Common myeloid progenitor, CD34-positive (primary cell): ENCODE measurements at places on chromosomes 6 and 20.
A peak's percentile ranks its signal among the peaks of the same experiment; 100 is the strongest.

DNA sequence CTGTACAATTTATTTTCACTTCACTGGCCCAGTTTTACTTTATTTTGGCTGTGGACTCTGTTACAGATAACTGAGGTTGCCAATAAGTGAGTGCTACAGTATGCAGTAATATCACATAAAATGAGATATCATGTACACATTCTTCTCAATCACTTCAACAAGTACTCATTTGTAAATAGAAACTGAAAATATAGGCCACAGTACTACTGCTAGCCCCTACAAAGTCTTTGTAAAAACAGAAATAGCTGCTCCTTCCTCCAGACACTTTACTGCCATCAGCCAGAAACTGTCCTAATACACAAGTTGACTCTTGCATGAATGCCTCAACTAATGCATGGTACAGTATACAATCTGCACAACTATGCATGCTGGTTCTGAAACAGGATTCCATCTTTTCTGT is 9.2 kb downstream of the DTNBP1 start:
- H3K4me3 ChIP-seq = no peak overlapping the region
- no peak overlapping the region for H3K27ac ChIP-seq
- peaks cover 5% of the 10 kb centered on the region for H3K4me1 ChIP-seq
- no peak for DNase-seq
- peaks cover 22% of the 10 kb centered on the region for H3K36me3 ChIP-seq

DNA sequence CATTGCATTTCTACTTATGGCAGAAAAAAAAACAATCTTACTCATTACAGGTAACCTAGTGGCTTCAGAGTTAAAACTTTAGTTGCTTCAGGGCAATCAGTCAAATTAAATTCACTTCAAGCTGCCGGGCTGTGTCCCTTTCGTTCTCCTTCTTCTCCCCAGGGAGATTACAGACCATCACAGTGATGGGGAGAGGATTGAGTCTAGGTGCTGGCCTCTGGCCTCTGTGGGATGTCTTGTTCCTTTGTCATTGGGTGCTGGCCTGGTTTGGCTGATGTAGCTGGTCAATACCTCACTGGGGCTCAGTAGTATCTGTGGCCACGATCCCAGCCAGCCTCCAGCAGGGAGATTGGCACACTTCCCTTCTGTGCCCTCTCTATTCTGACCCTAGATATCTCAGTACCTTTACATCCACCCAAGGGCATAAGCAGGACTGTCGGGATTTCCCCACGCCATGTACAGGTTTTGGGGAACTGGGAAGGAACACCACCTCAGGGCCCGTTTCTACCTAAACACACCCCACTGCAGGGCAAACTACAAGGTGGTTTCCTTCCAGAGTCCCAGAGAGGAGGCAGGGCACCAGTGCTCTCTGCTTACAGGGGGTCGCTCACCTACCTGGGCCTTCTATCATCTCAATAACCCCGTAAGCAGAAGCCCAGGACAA is 15.4 kb downstream of the FYN start:
- no peak for DNase-seq
- H3K4me3 ChIP-seq = no peak overlapping the region
- no peaks in the 10 kb centered on the region for H3K27me3 ChIP-seq
- no peaks in the 10 kb centered on the region for H3K36me3 ChIP-seq
- H3K4me1 ChIP-seq = no peaks in the 10 kb centered on the region
- H3K27ac ChIP-seq = no peak overlapping the region

DNA sequence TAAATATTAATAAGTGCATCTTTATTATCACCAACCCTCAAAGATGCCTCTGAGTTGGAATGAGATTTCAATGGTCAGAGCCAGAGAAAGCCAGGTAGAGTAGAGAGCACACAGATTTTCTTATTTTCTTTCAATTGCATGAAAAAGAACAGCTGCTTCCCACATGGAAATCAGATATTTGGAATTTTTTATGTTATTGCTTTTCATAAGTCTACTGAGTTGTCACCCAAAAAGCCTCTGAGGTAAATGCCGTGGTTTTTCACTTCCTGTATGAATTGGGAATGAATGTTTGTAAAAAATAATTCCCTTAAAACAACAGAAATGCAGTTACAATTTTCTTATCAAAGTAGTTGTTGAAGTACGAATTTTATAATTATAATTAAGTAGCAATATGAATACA is 563.1 kb downstream of the RFPL4B start:
- no peaks in the 10 kb centered on the region for H3K27me3 ChIP-seq
- no peak for DNase-seq
- no peak overlapping the region for H3K4me3 ChIP-seq
- no peak overlapping the region for H3K27ac ChIP-seq

DNA sequence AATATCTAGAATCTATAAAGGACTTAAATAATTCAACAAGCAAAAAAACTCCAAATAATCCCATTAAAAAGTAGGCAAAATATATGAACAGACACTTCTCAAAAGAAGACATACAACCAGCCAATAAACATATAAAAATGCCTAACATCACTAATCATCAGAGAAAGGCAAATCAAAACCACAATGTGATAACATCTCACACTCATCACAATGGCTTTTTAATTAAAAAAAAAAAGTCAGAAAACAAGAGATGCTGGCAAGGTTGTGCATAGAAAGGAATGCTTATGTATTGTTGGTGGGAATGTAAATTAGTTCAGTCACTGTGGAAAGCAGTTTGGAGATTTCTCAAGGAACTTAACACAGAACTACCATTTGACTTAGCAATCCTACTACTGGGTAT is 979.6 kb upstream of the MAP3K7 start:
- no peak overlapping the region for H3K27ac ChIP-seq
- no peak overlapping the region for H3K4me3 ChIP-seq
- DNase-seq = no peak
- H3K27me3 ChIP-seq = no peaks in the 10 kb centered on the region
- H3K36me3 ChIP-seq = no peaks in the 10 kb centered on the region
- no peaks in the 10 kb centered on the region for H3K4me1 ChIP-seq

DNA sequence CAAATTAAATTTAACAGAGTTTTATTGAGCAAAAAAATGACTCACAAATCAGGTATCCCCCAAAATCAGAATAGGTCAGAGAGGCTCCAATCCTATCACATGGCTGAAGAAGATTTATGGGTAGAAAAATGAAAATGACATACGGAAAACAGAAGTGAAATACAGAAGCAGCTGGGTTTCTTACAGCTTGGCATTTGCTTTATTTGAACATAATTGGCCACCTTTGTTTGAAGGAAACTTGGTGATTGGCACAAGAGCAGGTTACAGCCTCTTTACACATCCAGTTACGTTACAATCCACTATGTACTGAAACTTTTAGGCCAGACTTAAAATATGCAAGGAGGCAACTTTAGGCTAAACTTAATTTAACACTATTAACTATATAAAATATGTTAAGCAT is 11.7 kb upstream of the TREM2 start:
- no peak overlapping the region for H3K27ac ChIP-seq
- DNase-seq = peak; percentile 39
- H3K36me3 ChIP-seq = no peaks in the 10 kb centered on the region
- peaks cover 2% of the 10 kb centered on the region for H3K27me3 ChIP-seq

DNA sequence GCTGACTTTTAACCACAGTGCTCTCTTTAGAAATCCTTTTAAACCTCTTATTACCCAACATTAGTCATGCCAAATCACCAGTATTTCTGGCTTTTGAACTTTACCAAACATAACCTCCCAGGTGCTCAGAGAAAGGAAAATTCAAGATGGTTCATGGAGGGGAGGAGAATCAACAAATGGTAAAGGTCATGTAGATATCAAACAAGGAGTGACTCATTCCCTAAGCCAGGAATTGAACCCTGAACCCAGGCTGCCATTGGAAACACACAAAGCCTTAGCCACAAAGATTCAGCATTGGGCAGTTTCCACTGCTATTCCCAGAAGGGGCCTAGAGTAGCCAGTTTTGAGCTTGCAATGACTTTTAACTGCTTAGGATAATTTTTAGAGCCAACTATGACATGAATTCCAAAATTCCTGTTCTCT is 21.6 kb upstream of the ENTPD6 start:
- no peaks in the 10 kb centered on the region for H3K36me3 ChIP-seq
- H3K4me1 ChIP-seq = no peaks in the 10 kb centered on the region
- peaks cover 2% of the 10 kb centered on the region for H3K27me3 ChIP-seq
- H3K27ac ChIP-seq = no peak overlapping the region

DNA sequence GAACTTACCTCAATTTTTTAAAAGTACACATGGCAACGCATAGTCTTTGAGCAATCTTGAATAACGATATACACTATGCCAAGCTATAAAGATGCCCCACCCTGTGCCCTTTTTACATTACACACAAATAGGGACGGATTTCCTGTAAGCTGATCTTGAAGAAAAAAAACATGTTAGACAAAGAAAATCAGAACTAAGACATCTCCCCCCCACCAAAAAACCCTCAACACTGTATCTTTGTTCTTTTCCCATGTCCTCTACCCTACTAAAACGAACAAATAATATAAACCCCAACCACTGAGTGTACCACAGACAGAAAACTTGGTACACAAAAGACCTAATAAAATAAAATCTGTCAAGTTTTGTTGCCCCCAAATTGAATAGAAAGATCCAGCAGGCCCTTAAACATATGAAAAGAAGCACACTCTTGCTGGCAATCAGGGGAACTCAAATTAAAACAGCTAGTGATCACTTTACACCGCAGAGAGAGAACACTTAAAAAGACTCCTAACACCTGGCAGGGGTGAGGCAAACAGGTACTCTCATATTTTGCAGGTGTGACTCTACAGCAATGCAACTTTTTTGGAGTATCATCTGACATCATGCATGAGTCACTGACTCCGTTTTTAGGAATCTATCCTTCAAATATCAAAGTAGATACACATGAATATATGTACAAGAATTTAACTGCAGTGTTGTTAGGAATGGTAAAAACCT is 29.6 kb downstream of the BACH2 start:
- H3K27me3 ChIP-seq = no peaks in the 10 kb centered on the region
- no peak overlapping the region for H3K27ac ChIP-seq
- H3K36me3 ChIP-seq = no peaks in the 10 kb centered on the region
- H3K4me3 ChIP-seq = no peak overlapping the region
- H3K4me1 ChIP-seq = peaks cover 9% of the 10 kb centered on the region

GRCh38 chr20:50188879-50189680 is 1.6 kb upstream of the CEBPB start:
- peaks cover 39% of the 10 kb centered on the region for H3K4me1 ChIP-seq
- H3K27ac ChIP-seq = no peak overlapping the region
- no peak overlapping the region for H3K4me3 ChIP-seq
- DNase-seq = no peak

- no peaks in the 10 kb centered on the region for H3K36me3 ChIP-seq
- no peaks in the 10 kb centered on the region for H3K27me3 ChIP-seq
- H3K4me1 ChIP-seq = peaks cover 10% of the 10 kb centered on the region
- H3K27ac ChIP-seq = no peak overlapping the region
Observed at GRCh38 chr6:21858076-21858475, 264.5 kb downstream of the SOX4 start.

DNA sequence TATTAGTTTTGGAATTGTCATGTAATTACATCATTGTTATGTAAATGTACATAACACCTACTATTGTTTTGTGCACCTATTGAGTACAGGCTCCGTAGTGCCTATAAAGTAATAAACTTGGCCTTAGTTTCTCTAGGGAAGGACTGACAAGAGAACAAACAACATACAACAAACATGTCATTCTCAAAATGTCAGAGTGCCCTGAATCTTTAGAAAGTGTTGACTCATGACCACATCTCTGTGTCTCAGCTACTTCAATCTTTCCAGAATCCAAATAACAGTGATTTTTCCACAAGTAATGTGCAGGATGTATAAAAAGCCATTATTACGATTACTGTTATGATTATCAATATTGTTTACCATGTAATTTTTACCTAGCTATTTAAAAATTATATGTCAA is 17.2 kb downstream of the LAMP5 start:
- no peak overlapping the region for H3K4me3 ChIP-seq
- no peaks in the 10 kb centered on the region for H3K36me3 ChIP-seq
- DNase-seq = no peak
- no peak overlapping the region for H3K27ac ChIP-seq

GRCh38 chr6:42571611-42572342 is 7.9 kb downstream of the UBR2 start:
- DNase-seq = no peak
- H3K27ac ChIP-seq = no peak overlapping the region
- H3K36me3 ChIP-seq = peaks cover 20% of the 10 kb centered on the region
- no peaks in the 10 kb centered on the region for H3K27me3 ChIP-seq

- H3K4me1 ChIP-seq = peaks cover 4% of the 10 kb centered on the region
- H3K4me3 ChIP-seq = no peak overlapping the region
- no peak overlapping the region for H3K27ac ChIP-seq
Observed at GRCh38 chr6:73969971-73970970, 274.3 kb downstream of the CD109 start.

DNA sequence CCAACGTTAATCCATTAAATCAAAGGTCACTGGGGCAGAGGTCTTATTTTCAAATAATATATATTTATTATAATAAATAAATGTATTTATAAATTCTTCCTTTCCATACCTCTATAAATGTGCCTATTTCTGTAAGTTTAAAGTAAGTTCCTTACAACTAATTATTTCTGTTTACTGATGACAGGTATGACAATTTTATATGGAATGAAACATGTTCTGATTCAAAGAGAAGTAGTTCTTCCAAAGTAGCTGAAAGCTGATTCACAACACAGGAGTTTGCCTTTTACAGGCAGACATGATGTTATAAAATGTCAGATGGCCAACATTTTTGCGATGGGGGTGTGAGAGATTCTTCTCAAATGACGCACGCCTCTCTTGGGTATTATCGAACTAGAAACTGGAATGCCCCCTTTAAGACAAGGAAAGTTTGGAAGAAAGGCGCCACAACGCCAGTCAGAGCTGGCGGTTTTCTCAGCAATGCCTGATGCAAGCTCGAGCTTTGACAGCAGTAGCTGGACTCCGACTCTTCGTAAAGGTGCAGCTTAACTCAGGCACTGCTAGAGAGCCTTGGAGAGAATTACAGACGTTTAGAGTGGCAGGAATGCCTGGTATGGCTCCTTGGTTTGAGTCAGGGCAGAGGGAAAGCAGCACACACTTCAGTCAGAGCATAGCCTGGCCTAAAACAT is 92.1 kb downstream of the FOXC1 start:
- DNase-seq = no peak
- H3K27me3 ChIP-seq = no peaks in the 10 kb centered on the region
- no peaks in the 10 kb centered on the region for H3K36me3 ChIP-seq
- no peak overlapping the region for H3K27ac ChIP-seq
- no peaks in the 10 kb centered on the region for H3K4me1 ChIP-seq

- H3K27me3 ChIP-seq = no peaks in the 10 kb centered on the region
- no peak overlapping the region for H3K4me3 ChIP-seq
- peaks cover 16% of the 10 kb centered on the region for H3K4me1 ChIP-seq
- no peak overlapping the region for H3K27ac ChIP-seq
- peaks cover 5% of the 10 kb centered on the region for H3K36me3 ChIP-seq
Observed at GRCh38 chr20:35311409-35311808, 19.2 kb upstream of the FAM83C start.

DNA sequence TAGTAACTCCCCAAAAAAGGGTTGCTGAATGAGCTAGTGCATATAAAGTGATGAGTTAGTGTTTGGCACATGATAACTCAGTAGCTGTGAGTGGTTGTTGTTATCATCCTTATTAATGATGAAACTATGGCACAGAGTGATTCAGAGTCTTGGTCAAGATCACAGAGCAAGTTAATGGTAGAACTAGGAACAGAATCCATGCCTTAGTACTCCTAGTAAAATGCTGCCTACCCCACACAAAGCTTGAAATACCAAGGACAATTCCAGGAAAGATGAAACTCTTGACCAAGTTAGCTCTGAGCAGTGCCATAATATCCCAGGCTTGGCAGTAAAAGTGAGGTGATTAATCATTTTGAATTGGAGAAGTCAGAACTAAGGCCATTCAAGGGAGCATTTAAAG is 109.1 kb upstream of the ENPP5 start:
- H3K27me3 ChIP-seq = no peaks in the 10 kb centered on the region
- no peak overlapping the region for H3K4me3 ChIP-seq
- H3K36me3 ChIP-seq = no peaks in the 10 kb centered on the region
- H3K27ac ChIP-seq = no peak overlapping the region
